ENCODE measurements at places on chromosomes 11 and 22.

GRCh38 chr11:11805228-11805627 is 36.5 kb upstream of the USP47 start:
- DNase-seq = no peak

- no peak for DNase-seq
These were observed 27.6 kb downstream of the CHKA start for GRCh38 chr11:68093565-68093964.

GRCh38 chr11:15818132-15818842 is 538.1 kb downstream of the SOX6 start:
- DNase-seq = no peak

DNA sequence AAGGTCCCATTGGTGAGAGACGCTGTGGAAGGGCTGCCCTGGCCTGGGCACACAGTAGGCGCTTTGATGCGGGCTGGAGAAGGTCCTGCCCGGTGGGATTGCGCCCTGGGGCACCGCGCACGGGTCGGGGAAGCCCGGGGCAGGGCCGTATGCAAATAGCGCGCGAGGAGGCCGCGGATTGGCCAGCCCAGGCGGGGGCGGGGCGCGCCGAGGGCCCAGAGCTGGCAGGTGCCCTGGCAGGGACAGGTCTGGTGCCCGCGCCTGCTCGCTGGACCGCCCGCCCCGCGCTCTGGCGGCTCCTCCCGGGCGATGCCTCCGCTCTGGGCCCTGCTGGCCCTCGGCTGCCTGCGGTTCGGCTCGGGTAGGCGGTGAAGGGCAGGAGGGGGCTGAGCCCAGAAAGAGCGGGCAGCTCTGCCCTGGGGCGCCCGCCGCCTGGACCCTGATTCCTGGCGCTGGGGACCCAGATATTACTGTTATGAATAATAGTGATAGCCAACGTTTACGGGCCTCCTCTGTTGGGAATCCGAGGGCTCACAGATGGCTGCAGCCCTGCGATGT is at the start of gene UPK3A:
Gene UPK3A, plus strand, starts transcription at position 245 of the 558 bp plus-strand sequence. Its CDS starts 65 bp downstream, at position 310.
- peak; percentile 68 for DNase-seq

DNA sequence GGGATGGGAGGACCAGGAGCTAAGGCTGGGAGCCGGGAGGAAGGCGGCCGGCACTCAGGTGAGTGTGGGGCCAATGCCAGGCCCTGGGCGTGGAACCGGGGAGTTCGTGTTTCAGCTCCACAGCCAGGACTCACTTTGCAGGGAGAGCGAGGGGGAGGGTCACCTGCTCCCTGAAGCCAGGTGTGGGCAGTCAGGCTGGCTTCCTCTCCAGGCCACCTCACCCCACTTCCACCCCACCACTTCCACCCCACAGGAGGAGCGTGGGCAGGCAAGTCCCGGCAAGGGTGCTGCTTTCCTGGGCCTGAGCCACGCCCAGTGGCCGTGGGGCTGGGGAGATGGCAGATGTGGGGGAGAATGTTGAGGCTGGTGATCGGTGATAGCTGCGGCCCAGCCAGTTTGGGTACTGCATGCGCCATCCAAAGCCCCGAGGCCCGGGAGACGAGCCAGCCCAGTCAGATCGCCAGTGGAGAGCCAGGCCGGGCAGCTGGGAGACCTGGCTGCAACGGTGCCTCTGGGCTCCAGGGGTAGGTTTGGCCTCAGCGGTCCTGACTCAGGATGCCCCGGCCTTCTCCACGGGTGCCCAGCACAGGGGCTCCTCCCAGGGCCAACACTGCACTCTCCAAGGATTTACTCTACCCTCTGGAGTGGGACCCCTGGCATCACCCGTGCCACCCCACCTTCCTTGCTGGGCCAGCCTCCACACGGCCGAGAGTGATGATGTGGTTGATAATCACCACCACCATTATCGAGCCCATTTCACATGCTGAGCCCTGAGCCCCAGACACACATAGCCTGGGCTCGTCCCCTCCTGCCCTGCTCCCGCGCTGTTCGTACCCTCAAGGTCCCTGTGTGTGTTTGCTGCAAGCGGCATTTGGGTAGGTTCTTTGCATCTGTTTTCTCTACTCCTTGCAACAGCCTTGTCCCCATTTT is 93.8 kb downstream of the WNT7B start:
- DNase-seq = no peak

DNA sequence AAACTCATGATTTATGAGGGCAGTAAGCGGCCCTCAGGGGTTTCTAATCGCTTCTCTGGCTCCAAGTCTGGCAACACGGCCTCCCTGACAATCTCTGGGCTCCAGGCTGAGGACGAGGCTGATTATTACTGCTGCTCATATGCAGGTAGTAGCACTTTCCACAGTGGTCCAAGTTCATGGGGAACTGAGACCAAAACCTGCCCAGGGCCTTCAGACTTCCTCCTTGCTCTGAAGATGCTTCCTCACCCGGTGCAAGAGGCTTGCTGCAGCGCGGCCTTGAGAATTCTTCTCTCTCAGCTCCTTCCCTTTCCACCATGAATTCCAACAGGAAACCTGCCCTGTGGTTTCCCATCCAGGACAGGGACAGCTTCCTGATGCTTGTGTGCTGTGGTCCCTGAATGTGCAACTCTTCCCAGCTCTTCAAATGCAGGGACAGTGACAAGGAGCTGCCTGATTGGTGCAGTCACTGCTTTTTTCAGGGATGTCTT is 53.9 kb downstream of the GGTLC2 start:
- DNase-seq = no peak

DNA sequence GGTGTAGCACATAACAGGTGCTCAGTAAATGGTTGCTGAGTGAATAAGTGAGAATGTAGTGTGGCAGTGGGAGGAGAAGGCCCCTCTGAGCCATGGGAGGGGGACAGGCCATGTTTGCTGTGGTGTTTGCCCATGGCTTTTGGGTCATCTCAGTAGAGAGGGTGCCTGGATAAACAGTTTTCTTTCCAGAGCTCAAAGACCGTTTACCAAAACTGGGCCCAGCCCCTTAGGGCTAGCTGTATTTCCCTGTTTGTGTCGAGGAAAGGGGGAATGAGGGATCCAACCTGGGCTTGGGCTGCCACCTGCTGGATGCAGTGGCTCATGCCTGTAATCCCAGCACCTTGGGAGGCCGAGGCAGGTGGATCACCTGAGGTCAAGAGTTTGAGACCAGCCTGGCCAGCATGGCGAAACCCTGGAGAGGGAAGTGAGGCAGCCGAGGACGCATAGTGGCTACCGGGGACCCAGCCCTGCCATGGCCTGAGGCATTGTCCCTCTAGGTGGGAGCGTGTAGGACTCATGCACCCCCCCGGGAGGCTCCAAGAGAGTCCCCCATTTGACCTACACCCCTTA is 8.7 kb upstream of the LTO1 start:
- no peak for DNase-seq

DNA sequence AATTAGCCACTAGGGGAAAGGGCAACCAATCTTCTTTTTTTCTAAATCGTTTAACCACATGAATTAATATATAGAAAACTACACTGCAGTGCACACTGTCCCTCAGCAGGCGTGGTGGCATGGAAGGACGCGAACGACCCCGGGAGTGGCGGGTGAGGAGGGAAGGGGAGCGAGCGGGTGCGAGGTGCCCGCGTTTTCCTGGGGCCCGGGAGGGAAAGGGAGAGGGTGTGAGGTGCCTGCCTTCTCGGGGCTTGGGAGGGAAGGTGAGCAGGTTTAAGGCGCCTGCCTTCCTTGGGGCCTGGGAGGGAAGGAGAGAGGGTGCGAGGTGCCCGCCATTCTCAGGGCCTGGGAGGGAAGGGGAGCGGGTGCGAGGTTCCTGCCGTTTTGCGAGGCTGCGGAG is 765 bp downstream of the GAB4 start:
- no peak for DNase-seq

Data from stimulated activated CD4-positive, alpha-beta T cell treated with anti-CD3 and anti-CD28 coated beads, Interleukin-4, amount 100 ng/mL, for 1 hour (primary cell).